ENCODE measurements at places on chromosomes 6 and 20.

GRCh38 chr6:91538622-91539021 lies 951.8 kb upstream of the MAP3K7 start:
- DNase-seq, result no peak

DNA sequence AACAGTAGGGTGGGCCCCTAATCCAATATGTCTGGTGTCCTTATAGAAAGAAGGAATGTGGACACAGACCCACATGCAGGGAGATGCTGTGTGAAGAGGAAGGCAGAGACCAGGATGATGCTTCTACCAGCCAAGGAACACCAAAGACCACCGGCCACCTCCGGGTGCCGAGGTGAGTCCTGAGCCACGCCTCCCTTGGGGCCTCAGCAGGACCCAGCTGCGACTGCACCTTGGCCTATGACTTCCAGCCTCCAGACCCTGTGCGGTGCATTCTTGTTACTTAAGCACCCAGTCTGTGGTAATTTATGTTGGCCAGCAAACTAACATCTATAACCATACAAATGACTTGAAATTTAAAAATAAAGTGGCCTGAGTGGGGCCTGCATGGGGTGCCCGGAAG lies 79.5 kb upstream of the QKI start:
- no peak for DNase-seq

DNA sequence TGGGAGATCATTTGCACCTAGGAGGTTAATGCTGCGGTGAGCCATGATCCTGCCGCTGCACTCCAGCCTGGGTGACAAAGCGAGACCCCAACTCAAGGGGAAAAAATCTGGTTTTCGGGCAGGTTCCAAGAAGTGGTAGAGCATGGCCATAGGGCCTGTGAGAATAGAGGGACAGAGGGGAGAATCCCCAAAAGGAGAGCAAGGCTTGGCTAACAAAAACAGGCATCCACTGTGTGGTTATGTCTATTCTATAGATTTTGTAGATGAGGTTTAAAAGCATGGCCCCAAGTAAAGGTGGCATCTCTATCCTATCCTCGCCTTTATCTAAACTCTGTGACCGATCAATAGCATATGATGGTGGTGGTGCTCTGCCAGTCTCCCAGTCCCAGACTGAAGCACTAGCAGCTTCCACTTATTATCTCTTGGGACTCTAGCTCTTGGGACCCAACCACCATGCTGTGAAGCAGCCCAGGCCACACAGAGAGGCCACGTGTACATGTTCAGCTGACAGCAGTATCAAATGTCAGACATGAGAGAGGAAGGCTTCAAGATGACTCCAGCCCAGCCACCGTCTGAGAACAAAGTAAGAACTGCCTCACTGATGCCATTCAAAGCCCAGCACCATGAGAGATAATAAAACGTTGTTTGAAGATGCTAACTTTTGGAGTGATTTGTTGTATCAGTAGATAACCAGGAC lies 27.7 kb downstream of the EIF2S2 start:
- DNase-seq, result no peak

GRCh38 chr6:144295211-144295610 lies 10.1 kb downstream of the UTRN start:
- no peak for DNase-seq

DNA sequence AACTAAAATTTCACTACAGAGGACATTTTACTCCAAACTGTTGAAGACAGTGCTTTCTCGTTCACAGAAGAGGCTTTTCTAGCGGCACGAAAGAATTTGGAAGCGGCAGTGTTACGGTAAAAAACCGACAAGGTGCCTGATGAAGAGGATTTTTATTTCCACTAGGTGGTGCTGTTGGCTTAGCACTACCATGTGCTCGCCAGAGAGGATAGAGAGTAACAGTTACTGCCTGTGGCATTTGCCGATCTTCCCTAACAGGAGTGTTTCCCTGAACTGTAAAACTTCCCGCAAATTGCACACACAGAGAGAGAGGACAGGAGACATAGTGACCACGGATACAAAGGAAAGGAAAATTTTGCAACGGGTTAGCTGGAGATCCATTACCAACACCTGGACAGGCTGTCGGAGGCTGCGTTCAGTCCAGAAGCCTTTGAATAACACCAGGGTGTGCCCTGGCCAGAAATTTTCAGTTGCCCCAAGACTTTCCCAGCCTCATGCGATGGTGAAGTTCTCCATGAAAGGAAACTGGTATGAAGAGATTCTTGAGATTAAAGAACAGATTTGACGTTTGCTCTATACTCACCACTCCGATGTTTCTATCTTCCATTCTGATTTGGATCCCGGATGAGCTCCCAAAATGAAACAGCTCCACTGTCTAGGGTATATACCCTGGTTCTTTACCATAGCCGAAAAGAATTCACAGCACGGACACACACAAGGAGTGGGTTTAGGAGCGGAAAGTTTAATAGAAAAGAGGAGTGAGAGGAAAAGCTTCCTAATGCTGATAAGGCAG lies 48.1 kb downstream of the HLA-DPB1 start:
- DNase-seq, result no peak

GRCh38 chr6:85390775-85391174 lies 59.1 kb upstream of the NT5E start:
- no peak for DNase-seq

DNA sequence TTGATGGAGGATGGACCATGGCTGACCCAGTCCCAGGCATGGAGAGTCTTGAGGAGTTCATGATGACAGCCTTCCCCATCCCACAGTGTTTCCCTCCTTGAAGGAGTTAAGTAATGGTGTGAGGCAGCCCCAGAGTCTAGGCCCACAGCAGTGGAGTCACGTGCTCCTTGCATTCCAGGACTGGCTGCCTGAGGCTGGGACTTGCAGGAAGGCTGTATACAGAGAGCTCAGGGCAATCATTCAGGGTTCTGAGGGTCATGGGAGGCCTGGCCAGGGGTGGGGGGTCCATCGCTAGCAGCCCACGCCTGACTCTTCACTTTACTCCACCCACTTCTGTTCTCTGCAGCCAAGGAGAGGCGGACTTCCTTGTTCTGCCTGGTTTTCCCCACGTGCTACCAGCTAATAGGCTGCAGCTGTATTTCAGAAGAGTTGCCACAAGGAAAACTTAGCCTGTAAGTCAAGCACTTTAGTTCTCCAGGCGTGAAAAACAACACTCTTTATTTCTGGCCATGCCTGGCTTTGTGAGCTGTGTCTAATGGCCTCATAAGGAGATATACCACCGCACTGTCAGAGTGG lies 272.5 kb downstream of the DHX35 start:
- DNase-seq, result no peak

DNA sequence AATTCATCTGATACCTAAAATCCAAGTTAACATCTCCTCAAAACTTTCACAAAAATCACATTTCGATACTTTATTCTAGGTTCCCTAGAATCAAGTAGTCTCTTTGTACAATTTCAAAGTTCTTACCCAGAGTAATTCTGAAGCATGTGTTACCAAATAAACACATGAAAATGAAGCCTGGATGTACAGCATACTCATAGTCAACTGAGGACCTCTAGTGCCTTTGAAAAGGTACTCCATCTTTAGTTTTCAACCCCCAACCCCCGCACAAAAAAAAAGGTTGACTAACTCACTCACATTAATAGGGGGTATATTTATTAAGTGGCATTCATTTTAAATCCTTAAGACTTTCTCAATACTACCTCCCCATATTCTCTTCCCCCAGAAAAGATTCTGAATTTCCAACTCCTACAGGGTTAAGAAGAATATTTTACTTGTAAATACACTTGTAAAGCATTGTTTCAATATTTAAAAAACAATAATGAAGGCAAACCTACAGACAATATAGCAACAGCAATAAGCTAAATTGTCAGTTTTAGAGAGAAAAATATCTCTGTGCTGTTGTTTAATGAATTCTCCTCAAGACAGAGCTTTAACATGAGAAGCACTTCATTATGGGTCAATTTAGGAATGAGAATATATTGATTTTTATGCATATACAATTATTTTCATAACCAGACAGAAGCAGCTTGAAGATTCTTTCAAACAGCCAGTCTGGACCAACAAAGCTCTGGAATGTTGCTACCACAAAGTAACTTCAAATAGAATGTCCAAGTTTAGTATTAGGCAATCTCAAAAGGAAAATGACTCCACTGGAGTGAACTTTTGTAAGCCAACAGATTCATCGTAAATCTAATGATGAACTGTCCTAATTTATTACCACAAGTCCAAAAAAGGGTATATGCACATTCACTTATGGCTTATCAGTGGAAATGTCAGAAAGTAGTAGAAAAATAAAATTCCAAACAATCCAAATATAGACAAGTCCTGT lies 3.3 kb downstream of the PLN start:
- DNase-seq, result no peak

- DNase-seq, result no peak
These were observed 71.9 kb upstream of the CNR1 start for GRCh38 chr6:88238065-88238464.

DNA sequence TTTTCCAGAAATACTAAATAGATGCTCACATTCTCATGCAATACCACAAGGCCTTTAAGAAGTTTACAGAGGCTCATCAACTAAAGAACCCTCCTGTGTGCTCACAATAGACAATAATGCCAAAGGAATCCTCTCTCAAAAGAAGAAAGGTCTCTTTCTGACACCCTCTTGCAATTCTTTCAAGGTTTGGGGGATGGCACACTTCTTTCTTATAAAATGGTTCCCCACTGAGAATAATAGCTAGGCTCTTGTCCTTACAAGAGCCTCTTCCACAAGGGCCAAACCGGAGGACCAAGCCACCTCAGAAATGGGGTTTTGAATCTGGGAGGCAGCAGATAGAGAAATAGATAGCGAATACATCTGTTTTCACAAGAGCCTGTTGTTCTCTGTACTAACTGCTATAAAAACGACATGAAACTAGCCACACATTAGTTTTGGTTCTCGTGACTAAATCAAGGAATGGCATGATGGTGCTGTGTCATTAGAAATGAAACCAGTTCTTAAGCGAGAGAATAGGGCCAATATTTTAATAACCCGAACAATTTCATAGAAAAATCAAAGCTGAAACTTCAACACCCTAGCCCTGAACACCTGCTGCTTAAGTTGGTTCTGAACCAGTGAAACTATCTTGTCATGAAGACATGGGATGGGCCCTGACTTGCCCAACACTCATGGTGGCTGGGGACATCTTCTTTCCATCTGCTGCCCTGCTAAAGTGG lies 81.1 kb downstream of the PRDM1 start:
- DNase-seq, result no peak

- no peak for DNase-seq
These were observed 135.8 kb downstream of the SLC35F1 start for GRCh38 chr6:118042855-118043254.

DNA sequence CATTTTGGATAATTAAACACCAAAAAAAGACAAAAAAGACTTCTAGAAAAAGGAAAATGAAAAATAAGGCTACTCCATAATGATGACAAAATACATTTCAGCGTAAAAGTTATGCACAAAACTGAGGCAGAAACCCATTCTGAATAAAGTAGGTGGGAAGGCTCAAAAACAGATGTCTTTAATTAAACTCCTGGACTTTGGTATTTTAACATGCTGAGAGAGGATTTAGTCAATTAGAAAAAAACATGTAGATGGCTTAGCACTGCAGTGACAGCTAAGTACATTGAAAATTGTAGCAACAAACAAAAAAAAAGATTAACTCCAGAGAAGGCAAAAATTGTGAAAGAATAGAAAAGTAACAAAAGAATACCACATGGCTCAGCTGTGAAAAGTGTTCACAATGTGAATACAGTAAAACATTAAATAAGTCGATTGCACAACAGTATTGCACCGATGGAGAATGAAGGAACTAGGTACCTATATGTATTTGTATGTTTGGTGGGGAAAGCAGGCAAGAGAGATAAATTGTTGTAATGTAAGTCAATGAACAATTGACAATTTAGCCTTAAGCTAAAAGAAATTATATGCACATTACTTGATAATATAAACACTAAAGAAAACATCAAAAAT lies 59.5 kb downstream of the TBC1D32 start:
- DNase-seq, result no peak

DNA sequence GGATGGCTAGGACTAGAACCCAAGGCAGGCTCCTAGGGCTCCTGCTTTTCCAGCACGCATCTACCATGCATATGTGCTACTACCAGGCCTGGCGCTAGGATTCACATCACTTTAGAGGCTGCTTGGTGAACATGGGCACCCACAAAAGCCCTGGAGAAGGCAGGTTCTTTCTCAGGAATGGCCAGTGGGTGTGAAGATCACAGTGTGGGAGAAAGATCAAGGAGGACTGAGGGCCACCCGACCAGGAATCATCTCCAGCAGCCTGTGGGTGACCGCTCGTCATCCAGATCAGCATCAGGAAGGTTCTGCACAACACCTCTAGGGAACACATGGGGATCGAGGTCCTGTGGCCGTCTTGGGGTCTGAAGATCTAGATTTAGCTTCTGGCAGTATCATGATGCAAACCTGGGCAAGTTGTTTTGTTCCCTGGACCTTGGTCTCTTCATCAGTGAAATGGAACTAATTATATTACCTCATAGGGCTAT lies 27.3 kb downstream of the SRSF3 start:
- no peak for DNase-seq

DNA sequence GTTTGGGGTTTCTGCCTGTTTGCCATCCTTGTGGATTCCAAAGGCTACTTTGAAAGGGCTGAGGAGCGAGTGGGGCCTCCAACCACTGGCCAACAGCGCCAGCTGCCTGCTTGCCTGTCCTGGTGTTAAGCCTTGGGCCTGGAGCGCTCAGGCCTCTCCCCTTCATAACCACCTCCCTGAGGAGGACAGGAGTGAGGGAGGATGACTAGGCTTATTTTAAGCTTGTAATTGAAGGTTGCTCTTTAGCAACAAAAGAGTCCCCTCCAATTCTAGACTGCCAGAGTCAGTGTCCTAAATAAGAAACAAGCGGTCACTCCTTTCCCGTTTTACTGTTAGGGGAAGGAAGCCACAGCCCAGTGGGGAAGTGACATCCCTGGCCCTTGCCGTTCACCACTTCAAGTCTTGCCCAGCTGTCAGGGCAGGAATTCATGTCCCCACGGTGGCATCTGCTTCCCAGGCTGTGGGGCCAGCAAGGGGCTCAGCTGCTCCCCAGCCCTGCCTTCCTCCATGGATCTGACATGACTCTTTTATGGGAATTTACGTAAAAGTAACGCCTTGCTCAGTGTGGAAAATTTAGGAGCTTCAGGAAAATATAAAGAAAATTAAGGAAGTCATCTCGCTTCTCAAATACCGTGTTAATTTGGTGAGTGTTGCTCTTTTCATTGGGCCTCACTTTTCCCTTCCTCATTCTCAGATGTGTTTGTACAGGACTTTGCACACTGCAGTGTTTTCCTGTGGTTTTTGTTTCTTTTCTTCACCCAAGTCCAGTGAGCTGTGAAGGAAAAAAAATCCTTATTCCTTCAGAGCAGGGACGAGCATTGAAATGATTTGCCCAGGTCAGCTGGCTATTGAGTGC lies 57.8 kb downstream of the SSR1 start:
- no peak for DNase-seq

DNA sequence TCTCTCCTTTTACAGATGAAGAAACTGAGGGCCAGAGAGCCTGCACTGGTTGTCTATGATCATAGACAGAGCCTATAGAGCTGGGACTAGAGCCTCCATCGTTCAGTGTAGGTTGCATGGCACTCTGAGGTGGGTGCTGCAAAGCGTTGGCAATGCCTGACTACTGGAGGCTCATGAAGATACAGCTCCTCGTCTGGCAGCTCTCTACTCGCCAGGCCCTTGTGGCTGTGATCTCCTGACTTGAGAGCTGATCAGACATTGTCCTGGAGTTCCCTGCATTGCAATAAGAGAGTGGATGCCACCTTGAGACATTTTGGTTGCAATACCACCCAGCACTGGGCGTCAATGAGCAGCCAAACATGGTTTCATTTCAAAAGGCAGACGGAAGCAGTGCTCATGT lies 270.1 kb upstream of the ARID1B start:
- no peak for DNase-seq

- no peak for DNase-seq
These were observed 1.7 kb downstream of the BNIP5 start for GRCh38 chr6:36334832-36335459.

GRCh38 chr6:33193619-33194018 lies 1.4 kb upstream of the COL11A2 start:
- DNase-seq, result no peak
